ENCODE measurements at places on chromosomes 6 and 20.

- DNase-seq: no peak
These were observed 307.8 kb downstream of the TAF4 start for GRCh38 chr20:61757678-61758563.

DNA sequence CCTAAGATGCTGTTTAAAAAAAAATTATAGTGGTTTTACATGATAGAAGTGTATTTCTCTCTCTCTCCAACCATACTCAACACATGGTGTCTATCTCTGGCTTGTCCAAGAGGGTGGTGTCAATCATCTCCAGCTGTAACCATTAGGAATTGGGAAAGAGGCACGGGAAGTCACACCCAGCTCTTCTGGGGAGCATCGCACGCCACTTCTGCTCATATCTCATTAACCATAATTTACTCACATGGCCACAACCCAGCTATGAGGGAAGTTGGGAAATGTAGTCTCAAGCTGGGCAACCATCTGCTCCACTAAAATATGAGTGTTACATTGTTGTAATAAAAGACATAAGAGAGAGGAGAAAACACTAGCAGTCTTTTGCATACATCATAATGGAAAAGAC lies 30.4 kb upstream of the TSHZ2 start:
- no peak for DNase-seq

DNA sequence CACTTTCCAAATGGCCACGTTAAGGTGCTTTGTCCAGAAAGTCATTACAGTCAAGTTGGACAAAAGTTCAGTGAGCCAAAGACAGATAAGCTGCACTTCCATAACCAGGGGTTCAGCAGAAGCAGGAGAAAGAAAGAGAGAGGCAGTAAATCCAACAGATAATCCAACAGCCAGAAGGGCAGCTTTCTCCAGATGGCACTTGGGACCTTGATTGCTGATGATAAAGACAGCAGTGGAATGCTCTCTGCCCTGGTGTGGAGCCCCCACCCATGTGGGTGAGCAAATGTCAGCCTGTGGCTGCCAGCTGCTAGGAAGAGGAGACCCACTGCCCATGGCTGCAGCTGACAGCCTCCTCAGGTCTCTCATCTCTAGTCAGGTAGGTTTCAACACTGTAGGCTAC lies 18.7 kb upstream of the NRSN1 start:
- DNase-seq: no peak

GRCh38 chr6:123925842-123926399 lies 122.3 kb downstream of the NKAIN2 start:
- no peak for DNase-seq

GRCh38 chr6:113055061-113055460 lies 707.9 kb downstream of the RFPL4B start:
- DNase-seq: no peak

Data from AML-193 (cell line).